Activated effector memory CD4-positive, alpha-beta T cell treated with Interleukin-2 at 50 U/mL for 16 hours (primary cell): ENCODE measurements at places on chromosomes 5 and 9.

DNA sequence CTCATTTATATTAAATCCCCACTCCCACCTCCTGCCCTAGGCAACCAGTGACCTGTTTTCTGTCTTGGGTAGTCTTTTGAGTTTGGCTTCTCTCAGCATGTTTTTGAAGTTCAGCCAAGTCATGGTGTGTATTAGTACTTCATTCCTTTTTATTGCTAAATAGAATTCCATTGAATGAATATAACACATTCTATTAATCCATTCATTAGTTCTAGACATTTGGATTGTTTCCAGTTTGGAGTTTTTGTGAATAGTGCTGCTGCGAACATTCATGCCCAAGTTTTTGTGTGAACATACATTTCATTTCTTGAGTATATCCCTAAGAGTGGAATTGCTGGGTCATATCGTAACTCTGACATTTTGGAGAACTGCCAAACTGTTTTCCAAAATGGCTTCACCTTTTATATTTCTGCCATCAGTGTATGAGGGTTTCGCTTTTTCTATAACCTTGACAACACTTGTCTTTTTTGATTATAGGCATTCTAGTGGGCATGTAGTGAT lies 2.7 kb downstream of the ZNF346 start:
- no peak for DNase-seq

DNA sequence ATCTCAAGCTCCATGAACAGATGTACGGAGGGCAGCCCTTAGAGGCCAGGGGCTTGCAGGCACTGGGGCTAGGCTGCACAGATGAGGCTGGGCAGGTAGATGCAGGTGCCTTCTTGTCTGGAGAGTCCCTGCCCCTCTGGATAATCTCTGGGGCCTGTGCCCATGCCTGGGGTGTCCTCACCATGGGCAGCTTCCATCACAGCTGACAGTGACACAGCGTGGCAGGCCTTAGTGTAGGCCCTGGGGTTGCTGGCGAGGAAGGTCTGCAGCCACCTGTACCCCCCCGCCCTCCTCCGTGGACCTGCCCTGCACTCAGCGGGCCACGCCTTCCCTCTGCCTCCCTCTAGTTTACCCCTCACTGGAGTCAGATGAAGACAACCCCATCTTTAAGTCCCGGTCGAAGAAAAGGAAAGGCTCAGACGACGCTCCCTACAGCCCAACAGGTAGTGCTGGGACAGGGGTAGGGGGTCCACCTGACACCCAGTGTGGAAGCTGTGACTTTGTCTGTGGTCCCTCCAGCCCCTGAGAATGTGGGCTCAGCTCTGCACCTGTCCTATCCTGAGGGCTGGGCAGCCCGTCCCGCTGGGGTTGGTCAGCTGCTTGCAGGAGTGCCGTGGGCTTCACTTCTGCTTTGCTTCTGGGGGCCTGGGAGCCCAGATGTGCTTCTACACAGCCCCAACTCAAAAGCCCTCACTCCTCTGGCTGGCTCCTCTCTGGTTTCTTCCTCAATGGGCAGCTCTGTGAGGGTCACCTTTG lies 98.4 kb downstream of the PHF2 start:
- DNase-seq, result no peak

DNA sequence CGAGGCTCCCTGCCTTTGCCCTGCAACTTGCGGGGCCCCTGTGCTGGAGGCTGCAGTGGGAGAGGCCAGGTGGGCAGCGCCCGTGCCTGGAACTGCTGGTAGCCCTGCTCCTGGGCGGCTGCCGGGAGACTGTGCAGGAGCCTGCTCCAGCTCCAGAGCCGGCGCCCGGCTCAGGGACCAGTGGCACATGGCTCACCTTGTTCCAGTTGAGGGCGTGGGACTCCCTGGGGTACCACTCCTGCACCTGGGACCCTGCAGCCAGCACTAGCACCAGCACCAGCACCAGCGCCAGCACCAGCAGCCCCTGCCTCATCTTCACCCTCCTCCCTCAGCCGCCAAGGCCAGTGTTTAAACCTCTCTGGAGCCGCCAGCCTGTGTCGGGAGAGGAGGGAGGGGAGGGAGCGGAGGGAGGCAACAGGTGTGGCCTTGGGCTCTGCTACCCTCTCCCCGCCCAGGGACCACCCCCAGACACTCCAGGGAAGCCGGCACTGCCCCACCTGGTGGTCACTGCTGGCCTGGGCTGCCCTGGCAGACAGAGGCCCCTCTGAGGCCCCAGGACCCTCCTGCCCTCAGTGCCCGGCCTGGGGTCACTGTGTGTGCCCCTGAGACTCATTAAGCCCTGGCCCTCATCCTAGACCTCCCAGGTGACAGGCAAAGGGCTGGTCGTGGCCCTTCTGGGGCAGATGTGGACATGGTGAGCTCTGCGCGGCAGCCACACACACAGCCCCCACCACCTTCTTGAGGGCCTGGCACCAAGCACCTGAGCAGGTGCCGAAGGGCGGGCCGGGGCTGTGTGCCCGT lies at the start of gene LCN10:
TSS of gene LCN10 (minus strand) at position 350 of the 801 bp plus-strand sequence. CDS start at position 313, 37 bp downstream.
- DNase-seq, result no peak

- no peak for DNase-seq
These were observed 42.2 kb downstream of the F2RL2 start for GRCh38 chr5:76580981-76581380.

- DNase-seq, result no peak
These were observed 99.2 kb downstream of the NR6A1 start for GRCh38 chr9:124671861-124672260.

GRCh38 chr5:112329419-112330090 lies 89.5 kb downstream of the EPB41L4A start:
- DNase-seq, result no peak

DNA sequence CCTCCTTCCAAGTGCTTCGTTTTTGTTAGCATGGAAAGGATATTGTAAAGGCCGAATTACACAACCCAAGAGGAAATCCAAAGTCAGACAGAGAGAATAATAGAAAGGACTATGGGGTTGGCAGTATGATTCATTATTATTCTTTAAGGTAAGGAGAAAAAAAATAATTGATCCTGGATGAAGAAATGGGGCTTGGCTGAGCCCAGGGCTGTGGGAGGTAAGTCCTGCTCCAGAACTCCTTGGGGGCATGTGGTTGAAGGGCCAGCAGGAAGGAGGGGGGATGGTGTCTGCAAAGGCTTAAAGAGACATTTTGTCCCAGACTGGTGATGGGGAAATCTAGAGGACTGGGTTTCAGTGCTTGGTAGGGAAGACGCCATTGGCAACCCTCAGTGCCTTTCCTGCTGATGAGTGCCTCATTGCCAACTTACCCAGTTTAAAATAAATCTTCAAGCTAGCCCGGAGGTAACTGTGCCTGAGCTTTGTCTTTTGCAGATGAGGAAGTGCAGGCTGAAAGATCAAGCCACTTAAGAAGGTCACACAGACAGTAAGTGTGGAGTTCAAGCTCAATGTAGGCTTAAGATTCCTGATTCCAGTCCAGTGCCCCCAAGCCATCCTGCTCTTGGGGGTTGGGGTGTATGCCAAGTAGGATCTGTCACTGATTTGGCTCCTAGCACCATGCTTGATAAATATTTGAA lies 30.2 kb downstream of the FOXI1 start:
- DNase-seq, result no peak

- no peak for DNase-seq
These were observed 18.5 kb downstream of the MATR3 start for GRCh38 chr5:139312075-139312474.

DNA sequence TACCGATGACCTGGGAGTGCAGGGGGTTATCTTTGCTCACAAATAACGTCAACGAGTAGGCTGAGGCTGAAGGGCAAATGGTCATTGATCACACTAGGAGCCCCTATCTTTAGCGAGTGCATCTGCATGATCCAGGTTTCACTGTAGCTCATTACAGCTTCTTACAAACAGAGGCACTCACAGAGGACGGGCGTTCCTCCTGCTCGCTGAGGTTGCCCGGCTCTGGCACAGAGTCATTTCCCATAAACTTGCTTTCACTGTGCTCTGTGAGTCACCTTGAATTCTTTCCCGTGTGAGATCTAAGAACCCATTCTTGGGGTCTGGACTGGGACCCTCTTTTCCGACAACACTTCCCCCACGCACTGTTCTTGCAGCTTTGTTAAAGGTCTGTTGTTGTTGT lies 1.9 kb upstream of the PAEP start:
- DNase-seq, result no peak

DNA sequence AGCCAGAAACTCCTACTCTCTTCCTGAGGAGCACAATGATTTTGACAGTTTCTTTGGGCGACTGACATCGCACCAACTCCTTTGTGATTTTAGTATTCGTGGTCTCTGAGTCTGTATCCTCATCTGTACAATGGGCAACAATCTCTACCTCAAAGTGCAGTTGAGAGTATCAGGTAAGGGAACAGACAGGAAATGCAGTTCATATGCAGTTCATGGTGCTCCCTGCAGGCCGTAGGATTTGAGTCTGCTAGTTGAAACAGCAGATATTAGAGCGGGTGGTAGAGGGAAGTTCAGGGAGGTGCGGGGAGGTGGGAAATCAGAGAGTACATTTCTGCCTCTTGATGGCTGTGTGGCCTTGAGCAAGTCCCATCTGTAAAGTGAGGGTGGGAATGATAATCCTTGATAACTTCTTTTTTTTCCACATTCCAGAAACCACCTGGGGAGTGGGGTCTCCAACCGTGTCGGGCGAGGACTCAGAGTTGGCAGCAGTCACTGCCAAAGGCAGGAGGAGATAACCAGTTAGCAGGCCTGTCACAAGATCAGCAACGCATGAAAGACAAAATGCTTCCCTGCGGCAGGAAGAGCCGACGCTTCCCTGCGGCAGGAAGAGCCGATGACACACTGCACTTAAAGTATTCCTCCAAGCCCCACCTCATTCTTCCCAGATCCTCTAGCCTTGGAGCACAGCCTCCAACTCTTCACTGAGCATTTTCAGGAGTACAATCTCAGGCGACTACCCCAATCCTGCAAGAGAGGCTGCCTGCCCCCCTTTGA lies 6.0 kb upstream of the NEK6 start:
- DNase-seq, result no peak

GRCh38 chr5:6631441-6631840 lies 1.4 kb downstream of the NSUN2 start:
- no peak for DNase-seq

GRCh38 chr5:86029308-86029707 lies 588.4 kb upstream of the COX7C start:
- no peak for DNase-seq

GRCh38 chr9:76528642-76529190 lies 69.7 kb downstream of the GCNT1 start:
- DNase-seq, result no peak

- no peak for DNase-seq
These were observed 21.0 kb downstream of the DHX29 start for GRCh38 chr5:55286411-55286933.

GRCh38 chr5:55934115-55934613 lies 60.6 kb downstream of the IL6ST start:
- DNase-seq, result no peak

GRCh38 chr9:114002271-114002985 lies 75.7 kb downstream of the AMBP start:
- DNase-seq, result no peak

- no peak for DNase-seq
These were observed 144.0 kb upstream of the MRPS30 start for GRCh38 chr5:44664711-44665100.

- no peak for DNase-seq
These were observed 10.1 kb downstream of the IRF1 start for GRCh38 chr5:132480546-132480892.

- DNase-seq, result no peak
These were observed 111.0 kb upstream of the VCAN start for GRCh38 chr5:83360573-83360972.

DNA sequence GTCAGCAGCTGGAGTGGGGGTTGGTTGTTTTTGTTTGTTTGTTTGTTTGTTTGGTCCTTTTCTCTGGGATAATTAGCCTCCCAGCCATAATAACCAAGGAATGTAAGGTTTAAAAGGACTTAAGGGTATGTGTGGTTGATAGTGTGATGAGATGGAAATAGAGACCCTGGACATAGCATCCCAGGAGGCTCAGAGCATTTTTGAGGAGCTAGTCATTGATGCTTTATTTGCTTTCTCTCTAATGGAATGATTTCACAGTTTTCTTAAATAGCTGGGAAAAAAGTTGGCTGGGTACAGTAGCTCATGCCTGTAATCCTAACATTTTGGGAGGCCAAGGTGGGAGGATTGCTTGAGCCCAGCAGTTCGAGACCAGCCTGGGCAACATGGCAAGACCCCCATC lies 45.1 kb downstream of the TTC1 start:
- DNase-seq, result no peak

DNA sequence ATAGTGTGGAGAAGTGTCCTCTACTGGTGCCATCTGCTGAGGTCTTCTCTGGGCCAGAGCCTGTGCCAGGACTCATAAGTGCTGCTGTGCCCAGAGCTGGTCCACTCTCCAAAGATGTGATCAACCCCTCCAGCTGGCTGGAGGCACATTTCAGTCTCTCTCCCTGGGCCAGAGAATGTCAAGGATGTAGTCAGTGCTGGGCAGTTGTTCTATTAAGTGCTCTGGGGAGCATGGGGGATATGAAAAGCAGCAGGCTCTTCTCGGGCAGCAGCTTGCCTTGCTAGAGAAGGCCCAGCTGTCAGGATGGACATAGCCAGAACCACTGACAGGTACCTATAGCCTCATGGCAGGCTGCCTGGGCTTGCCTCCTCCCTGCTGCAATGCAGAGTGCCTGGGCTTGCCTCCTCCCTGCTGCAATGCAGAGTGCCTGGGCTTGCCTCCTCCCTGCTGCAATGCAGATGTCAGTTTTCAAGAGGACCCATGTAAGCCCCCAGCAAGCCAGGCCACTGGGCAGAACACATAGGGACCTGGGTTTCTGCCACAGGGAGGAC lies 157.2 kb upstream of the PANK3 start:
- no peak for DNase-seq

- no peak for DNase-seq
These were observed 1.7 kb downstream of the STC2 start for GRCh38 chr5:173326501-173326960.

- DNase-seq, result no peak
These were observed 38.4 kb downstream of the PLAC8L1 start for GRCh38 chr5:146066968-146067367.

- no peak for DNase-seq
These were observed 2.8 kb downstream of the MEGF10 start for GRCh38 chr5:127293373-127293772.

DNA sequence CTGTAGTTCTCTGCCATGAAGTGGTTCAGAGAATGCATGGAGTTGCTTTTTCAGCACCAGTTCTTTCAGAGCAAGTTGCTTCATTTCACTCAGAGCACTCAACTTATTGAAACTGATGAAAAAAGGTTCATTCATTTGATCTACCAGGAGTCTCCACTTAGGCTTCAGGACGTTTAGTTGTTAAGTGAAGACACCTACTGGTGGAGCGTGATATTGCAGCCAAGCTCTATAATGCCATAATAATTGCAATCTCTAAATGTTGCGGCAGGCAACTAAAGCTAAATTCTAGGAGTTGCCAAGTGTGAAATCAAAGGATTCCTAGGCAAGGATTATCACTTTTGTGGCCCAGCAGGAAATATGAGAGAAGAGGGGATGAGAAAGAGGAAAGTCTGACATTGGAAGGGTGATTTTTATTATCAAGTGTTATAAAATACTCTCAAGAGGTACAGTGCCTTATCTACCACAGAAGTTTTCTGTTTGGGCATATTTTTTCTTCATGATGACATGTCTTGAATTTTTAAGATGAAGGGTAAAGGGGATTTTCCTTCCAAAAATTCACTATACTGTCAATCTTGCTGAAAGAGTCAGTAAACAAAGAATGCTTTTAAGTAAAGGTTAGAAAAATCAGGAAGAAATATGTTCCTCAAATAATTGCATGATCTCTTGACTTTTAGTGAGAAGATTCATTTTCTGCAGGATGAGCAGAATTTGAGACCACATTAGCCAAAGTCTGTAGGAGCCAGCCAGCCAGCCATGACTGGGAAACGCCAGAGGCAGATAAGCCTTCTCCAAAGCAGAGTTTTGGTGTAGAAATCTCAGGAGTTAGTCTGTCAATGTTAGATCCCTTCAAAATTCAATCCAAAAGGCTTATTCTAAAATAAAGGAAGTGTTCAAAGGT lies 83.4 kb downstream of the SH3PXD2B start:
- no peak for DNase-seq
